ENCODE measurements at places on chromosomes 2 and 18.

DNA sequence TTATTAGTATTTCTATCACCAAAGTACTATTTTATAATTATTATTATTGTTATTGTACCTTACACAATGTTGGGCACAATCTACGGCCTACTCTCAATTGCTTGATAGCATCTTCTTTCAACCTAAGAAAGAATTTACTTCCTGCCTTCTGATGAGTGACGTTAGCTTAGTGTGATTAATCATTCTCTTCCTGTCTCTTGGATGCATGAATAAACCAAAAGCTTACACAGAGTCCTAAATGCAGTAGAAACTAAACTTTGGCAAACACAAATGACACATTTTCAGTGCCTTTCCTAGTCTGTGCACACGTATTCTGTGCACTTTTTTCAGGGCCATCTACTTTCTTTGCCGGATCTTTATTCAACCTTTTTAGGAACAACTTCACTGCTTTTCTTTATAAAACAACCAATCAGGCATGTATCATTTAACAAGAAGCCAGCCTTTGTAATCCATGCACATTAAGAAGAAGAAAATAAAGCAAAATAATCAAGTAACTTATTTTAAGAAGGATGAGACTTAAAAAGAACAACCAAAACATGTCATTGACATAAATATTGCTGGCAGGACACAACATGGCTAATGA lies 19.1 kb downstream of the TRAK2 start:
- no peak for DNase-seq

- DNase-seq, result no peak
Observed at GRCh38 chr2:202201220-202202160, 36.9 kb downstream of the SUMO1 start.

DNA sequence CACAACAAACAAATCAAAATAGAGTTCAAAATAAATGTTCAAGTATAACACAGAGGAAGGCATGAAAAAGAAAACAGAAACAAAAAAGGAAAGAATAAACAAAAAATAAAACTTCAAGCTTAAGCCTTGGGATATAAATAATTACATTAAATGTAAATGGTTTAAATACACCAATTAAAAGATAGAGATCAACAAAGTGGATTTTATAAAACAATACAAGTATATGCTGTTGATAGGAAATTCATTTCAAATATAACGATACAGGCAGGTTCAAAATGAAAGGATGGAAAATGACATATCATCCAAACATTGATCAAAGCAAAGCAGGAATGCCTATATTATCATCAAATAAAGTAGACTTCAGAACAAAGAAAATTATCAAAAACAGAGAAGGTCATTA lies 16.7 kb downstream of the EXOC6B start:
- no peak for DNase-seq

DNA sequence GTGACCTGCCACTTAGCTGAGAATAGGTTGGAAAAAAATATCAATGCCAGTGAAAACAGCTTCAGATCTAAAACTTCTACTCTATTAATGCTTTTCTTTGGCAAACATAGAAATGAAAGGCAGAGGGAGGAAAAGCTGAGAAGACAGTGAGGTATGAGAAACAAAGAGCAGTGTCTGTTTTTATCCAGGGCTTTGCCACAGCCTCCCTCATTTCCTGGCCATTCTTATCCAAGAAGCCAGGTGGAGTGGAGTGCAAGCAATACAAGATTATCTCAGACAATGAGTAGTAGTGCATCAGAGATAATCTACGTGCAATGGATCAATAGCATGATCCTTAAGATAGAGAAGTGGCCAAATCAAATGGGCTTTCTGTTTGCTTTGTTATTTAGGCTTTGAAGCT lies 808.7 kb upstream of the PIK3C3 start:
- DNase-seq, result no peak

DNA sequence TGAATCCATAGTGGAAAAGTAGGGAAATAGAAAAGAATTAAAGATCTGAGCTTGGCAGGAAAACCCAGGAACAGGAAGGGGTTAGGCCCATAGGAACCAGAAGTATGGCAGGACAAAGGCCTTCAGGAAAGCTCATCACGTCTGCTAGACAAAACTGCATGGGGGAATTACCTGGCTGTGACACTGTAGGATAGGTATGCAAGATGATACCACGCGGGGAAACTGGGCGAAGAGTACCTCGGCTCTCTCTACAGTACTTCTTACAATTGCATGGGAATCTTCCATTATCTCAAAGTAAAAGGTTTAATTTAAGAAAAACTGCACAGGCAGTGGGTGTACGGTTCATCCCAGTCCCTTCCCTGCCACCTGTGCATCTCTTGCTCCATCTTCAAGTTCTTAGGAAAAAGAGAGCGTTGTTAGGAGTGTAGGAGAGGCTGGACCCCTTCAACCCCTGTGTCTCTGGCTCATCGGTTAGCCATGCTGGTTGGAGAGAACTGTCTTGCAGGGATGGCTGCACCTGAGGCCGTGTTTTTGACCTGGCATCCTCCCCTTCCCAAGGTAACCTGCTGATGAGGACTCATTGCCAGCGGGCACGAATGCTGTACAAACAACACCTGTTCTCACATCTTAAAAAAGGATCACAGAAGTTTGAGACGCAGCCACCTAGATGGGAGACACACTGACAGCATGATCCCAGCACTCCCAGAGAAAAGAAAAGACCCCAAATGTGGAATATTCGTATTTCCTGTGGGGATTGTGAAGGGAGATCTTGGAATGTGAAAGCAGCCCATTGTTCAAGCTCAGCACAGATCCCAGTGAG lies 120.5 kb upstream of the COPS8 start:
- no peak for DNase-seq

- DNase-seq, result no peak
Observed at GRCh38 chr2:133414486-133415209, 153.6 kb downstream of the NCKAP5 start.
